Neural progenitor cell (in vitro differentiated cells): ENCODE measurements at places on chromosomes 16 and 17. TPM values are rescaled to one million over a fixed set of nuclear protein-coding genes. Genes with fewer than 3 reads are reported as not detected.

Gene ACSM3
- 2.9 and 3.8 TPM in 2 replicates for total RNA-seq

DNA sequence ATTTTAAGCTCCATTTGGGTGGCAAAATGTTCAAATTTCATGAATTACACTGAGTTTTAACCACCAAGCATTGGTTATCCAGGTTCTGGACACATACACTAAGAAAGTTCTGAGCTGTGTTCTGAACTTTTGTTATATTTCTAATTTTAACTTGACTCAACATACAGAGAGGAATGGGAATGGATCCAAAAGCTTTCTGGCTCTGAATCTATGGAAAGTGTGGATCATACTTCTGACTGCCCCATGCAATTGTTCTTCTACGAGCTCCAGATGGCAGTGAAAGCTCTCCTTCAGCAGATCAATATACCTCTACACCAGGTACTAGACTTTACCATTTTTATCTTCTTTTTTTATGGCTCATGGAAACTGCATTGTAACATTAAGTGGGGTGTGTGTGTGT is 113.0 kb upstream of the NOG start:
- DNase-seq: no peak

Gene CFAP52
- not detected in 2 replicates for total RNA-seq

GRCh38 chr17:79942011-79942405 is 93.7 kb downstream of the TBC1D16 start:
- no peak for DNase-seq

DNA sequence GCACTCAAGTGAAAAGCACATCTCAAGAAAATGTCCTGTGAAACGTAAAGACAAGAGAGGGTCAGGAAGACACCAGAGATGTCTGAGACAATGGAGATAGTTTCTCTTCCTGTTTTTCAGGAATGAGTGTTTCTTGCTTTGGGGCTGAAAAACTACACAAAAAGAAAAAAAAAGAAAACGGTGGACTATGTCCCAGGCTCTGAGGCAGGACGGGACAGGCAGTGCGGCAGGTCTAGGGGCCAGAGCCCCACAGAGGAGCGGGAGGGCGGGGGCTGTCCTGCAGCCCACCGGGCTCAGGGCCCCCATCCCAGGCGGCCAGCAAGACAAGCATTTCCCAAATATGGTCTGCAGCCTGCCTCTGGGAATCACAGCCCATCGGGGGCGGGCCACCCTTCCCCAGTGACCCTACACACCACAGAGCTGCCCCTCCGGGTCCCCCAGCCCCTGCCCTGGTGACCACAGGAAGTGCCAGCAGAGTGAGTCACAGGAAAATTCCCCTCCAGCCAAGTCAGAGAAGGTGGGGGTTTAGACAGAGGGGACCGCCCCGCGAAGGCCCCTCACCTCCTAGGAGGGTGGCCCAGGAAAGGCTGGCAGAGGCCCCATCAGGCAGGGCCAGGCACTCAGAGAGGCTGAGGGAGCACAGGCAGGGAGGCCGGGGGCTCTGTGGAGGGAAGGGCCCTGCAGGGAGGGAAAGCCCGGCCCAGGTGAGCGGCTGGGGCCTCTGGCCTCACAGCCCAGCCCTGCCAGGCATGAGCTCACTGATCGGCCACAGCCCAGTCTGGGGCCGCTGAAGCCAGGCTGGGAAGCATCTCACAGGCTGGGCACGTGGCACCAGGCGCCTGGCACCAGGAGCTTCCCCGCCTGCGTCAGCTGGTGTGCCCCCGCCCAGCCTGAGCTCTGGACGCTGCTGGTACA is 6.3 kb downstream of the BCAR1 start:
- peak; percentile 57 for DNase-seq
